Heart left ventricle (tissue), 16 donors: ENCODE measurements at places on chromosomes 11 and 22.
A peak's percentile ranks its signal among the peaks of the same experiment; 100 is the strongest.

DNA sequence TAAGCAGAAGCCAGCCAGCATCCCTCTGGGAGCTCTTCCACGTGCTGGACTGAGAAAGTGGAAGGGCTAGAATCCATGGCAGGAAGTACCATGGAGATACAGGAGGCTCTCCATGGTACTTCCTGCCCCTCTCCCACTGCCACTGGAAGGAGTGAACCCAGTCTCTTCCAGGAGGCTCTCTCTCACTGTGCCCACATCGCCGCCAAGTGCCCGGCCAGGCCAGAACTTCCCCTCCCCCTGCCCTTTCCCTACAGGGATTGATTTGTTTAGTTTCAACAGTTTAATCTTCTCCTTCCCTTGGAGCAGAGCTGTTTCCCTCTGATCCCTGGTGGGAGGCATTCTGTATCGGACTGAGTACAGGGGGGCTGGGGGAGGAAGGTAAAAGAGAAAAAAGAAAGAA lies 133.6 kb downstream of the DSCAML1 start:
- DNase-seq = no peak

GRCh38 chr11:69234740-69235710 lies 58.9 kb upstream of the MYEOV start:
- DNase-seq = no peak

DNA sequence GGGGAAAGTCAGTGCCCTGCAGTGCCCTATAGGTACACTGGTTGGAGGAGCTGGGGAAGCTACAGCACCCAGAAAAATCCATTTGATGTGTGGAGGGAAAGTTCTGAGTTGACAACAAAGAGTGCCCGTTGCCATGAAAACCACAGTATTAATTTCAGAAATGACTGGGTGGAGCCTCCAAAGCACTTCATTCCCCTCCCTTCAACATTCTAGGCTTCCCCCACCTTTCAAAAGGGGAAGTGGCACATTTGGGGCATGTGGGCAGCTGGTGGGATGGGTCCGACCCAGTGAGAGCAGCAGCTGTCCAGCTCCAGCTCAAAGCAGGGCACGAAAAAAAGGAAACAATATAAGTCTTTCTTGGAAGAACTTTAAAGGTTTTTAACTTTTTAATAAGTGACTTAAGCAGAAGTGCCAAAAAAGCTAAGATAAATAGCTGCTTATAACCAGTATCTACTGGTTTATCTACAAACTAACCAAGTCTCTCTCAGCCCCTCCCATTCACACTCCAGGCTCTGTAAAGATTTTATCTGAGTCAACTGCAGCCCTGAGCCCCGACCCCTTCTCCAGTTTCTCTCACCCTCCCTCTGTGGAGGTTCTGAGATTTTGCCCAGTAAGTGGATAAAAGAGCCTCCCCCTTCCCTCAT lies 9.0 kb upstream of the AHNAK start:
- DNase-seq = no peak

DNA sequence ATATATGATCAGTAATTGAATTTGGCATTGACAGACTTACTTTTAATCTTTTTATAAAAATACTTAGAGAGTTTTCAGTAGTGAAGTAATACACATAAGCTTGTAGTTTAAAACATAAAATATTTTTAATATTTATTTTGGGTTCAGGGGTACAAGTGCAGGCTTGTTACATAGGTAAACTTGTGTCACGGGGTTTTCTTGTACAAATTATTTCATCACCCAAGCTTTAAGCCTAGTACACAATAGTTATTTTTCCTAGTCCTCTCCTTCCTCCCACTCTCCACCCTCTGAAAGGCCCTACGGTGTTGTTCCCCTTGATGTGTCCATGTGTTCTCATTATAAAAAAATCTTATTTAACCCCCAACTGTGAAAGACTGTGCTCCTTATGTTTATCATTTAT lies 1397.8 kb upstream of the RAG2 start:
- DNase-seq = no peak

DNA sequence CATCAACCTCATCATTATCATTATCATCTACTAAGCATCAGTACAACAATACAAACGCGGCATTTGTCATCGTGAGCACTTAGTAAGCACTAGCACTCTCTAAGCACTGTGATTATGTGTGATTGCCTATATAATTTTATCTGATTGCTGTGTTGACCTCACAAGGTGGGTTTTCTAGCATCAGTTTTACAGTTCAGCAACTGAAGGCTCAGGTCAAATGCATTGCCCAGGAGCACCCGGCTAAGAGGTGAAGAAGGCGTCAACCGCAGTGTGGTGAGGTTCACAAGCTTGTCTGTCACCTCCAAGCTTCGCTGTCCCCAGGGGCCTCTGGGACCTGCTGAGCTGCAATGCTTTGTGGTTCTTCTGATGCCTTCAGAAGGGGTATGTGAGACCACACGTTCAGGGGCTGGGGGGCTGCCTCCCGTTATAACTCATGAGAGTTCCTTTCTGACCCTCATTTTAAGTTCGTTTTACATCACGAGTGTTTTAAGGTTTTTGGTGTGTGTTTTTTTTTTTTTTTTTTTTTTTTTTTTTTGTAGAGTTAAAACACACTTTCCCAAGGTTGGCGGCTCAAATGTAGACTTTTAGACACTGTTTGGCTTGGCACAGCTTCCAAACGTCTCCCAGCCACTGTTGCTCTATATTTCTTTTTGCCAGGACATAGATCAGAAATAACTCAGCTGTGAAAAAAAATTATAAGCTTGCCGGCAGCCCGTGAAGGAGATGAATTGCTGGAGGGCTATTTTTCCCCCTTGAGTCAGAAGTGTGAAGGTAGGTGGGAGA lies 33.8 kb upstream of the SCUBE1 start:
- no peak for DNase-seq

GRCh38 chr11:11604370-11604990 lies 17.3 kb downstream of the GALNT18 start:
- no peak for DNase-seq

DNA sequence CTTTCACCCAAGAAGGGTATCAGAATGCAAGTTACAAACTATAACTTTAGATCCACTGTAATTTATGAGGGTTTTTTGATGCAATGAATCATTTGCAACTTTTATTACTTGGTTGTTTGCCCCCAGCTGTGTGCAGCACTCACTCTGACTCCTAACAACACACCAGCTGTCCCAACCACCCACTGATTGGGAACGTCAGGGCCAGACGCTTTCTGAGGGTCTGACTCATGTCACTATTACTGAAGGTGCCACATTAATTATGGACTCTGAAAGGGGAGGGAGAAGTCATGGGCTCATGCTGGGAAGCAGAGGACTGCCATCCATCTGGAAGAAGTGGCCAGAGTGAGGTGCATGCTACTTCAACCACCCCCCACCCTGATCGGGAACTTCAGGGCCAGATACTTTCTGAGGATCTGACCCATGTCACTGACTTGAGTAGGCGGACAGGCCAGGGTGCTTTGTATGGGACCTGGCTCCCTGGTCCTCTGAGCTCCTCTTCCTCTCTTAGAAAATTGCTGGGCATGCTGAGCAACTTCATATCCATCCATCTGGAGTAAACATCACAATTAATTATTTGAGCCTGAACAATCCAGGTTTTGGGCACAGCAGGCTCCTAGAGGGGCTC lies 44.9 kb upstream of the DRD2 start:
- DNase-seq = no peak

DNA sequence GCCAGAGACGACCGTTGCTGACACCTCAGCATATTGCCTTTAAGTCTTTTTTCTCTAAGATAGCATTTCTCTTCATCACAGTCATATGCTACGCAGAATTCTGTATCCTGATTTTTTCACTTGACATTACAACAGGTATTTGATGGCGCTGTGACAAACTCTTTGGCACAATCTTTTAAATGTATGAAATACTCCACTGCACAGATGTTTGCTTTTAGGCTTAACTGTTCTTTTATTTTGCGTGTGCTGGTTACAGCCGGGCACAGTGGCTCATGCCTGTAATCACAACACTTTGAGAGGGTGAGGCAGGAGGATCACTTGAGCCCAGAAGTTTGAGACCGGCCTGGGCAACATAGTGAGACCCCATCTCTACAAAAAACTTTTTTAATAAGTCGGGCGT lies 52.0 kb upstream of the PPP6R3 start:
- no peak for DNase-seq

DNA sequence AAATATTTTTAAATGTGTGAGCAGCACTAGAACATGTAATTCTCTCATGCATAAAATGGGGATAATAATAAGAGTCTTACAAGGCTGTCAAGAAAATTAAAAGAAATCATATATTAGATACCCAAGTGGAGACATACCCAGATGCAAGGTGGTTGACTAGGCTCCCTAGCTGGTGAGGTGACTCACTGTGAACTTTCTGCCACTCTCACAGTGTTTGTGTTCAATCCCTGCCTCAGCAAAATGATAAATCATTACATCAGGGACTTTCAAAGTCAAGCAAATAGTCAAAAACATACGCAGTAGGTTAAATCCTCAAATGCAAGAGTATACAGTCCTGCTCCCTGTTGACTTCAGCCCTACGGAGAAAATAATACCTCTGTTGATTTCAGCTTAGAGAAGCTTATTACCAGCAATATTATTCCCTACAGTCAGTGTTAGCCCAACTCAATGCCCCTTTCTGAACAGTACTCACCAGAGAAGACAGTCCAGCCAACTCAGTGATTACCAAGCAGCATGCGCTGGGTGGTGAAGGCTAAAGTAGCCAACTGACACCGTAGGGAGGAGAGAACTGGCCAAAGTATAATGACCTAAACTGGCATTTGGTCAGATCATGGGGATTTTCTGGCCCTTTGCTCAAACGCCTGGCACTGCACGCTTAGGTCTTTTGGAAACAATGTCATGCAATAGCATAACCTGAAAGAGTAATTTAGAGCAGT lies 73.1 kb upstream of the BARX2 start:
- DNase-seq = no peak

DNA sequence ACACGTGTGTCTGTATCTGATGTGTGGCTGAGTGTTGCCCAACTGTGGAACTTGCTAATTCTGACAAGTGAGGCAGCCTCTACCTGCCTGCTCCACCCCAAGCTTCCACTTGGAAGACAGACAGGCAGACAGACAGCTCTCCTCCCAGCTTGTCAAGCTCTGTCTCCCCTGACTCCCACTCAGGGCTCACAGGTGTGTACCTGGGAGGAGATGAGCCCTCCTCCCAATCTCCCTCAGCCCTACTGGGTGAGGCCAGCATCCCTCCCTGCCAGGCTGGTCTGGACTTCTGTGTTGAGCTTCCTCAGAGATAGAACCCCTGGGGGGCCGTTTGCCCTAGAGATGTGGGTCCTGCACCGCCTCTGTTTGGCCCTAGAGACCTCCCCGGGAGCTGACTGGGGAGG lies 1.0 kb upstream of the CHRM1 start:
- no peak for DNase-seq

DNA sequence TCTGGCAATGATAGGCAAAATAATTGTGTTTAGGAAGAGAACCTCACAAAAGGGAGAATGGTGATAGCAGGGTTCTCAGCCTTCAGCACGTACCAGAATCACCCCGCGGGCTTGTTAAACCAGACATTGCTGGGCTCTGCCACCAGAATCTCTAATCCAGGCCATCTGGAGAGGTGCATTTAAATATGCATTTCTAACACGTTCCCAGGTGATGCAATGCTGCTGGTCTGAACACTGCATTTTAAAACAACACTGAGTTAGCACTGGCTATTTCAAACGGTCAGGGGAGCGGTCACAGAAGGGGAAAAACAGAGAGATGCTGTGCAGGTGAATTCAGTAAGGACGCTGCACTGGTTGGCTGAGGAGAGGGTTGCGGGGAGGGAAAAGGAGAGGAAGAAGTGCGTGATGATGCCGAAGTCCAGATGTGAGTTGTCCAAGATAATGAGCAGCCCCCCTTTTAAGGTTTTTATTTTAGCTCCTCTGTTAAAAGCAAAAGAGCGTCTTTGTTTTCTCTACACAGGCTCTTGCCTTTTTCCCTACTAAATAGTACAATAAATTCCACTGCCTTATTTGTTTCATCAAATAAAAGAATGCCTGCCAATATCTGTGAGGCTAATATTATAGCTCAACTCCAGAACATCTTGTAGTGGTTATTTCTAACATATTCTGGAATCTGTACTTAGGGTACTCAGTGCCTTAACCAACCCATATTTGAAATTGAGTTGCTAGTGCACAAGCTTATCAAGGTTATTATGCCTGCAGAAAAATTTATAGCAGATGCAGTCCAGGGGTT lies 109.6 kb upstream of the POU2AF2 start:
- DNase-seq = no peak

DNA sequence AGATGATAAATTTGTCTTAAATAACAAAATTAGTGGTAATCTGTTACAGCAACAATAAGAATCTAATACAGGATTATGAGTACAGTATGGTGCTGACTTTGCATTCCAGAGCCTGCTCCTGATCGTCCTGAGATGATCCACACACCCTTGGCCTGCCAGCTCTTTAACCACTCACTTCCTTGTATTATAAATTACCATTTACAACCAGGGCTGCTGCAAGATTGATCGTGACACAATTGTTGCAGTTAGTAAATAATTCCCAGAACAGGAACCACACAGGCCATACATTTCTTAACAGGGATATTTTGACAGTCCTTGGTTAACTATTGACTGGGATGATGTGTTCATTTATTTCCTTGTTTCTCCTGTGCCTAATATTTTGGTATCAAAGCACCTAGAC lies 3.8 kb upstream of the CBLIF start:
- DNase-seq = no peak

DNA sequence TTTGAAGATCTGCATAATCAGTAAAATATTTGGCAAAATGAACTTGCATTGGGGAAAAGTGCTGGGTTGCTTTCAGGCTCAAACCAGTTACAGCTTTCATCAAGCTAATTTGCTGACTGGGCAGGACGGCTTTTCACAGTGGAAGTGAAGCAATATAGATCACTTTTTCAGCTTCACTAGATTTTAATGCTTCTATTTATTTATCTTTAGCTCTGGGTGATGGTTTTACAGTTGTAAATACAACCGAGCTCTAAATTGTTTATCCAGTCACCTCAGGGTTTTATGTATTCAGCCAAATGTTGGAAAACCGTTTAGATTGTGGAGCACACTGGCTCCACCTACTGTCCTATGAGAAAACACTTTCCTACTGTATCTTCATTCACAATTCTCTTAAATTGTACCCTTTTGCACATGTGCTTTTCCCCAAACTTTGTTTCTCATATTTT lies 58.2 kb downstream of the ACER3 start:
- DNase-seq = no peak

DNA sequence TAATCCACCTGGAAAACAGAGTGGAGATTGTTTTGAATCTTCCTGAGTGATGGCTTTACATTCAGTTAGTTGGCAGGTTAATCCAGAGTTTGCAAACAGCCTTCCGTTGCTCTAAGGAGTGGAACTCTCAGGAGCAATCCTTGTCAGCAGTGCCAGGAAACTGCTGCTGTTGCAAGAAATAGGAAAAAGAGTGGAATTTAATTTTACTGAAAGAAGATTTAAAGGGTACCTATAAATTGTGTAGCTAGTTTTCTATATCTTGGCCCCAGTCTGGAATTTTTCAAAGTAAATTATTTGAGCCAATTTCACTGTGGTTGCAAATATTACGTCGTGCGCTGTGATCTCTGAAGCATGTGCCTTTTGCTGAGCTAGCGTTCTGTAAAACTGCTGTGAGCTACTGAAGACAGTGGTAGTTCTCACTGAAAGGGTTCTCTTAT lies 55.5 kb upstream of the SLC5A12 start:
- DNase-seq = no peak

- DNase-seq = peak; percentile 71
These were observed 53.3 kb downstream of the NCAM1 start for GRCh38 chr11:113014262-113015097.
